Endothelial cell of umbilical vein (primary cell): ENCODE measurements at places on chromosomes 11 and 22.

DNA sequence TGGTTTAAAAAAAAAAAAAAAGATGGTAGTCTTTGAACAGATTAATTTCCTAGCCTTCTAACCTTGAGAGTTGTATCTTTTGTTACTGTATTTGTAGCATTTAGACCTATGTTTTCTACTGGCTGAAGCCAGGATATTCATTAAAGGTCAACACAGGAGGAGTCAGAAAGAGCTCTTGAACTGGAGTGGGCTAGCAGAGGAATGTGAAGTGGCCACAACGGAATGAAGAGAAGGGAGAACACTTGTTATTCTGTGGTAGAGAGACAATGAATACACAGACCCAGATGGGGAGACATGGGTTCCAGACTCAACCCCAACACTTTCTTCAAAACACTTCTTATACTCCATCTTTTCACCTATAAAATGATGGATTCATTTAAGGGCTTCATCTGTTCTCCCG, 88.1 kb downstream of the RELT start:
- DNase-seq: no peak

DNA sequence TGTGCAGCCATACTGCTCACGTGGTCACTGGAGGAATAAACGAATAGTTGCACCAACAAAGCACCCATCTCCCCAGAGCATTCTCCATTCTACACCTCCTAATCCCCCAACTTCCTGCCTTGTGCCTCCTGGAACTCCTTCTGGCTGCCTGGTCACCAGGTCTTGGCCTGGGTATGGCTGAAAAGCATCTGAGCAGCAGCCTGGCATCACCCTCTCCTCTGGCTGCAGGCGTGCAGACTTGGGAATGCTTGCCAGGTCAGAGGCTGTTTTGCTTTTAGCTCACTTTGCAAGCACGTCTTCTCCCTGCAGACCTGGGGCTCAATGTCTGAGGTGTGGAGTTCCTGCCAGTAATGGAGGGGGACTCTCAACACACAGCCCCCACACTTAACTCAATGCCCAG, 33.3 kb upstream of the KCNJ11 start:
- DNase-seq: no peak

GRCh38 chr22:49507607-49508292, 319.9 kb downstream of the BRD1 start:
- no peak for DNase-seq

GRCh38 chr22:17228725-17229126, 9.5 kb upstream of the ADA2 start:
- no peak for DNase-seq

DNA sequence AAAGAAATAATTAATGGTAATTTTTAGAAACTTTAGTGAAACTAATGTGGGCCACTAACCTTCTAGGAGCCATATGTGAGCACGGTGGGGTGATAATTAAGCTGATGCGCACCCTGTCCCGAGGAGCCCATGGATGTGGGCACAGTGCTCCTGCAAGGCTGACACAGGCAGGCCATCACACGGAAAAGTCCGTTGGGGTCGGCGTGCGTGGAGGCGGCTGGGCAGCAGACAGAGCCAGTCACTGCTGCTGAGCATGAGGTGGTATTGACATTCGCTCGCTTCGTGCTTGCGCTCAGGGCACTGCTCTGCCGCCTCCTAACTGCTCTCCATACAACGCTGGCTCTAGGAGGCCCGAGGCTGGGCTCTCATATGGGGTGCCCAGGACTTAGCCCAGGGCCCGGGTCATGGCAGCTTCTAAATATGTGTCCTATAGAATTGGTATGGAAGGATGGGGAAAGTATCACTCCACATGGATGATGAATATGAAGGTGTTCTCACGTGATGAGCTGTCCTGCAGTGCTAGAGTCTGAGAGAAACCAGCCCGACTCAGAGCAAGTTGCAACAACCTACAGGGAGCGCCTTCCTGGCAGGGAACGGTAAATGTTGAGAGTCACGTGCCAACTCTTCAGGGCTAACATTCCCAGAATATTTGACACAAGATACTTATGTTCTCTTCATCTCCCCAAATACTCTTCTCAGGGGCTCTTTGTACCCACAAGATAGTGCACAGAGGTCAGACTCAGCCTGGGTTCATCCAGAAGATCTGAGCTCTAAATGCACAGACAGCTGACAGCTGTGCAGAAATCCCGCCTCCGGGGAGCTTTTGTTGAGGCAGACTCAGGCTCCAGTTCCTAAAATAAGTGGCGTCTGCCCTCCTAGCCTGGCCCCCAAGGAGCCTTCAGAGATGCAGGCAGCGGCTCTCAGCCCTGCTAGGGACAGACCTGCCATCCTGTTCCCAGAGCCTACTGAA, 50.6 kb upstream of the ARFGAP3 start:
- no peak for DNase-seq

DNA sequence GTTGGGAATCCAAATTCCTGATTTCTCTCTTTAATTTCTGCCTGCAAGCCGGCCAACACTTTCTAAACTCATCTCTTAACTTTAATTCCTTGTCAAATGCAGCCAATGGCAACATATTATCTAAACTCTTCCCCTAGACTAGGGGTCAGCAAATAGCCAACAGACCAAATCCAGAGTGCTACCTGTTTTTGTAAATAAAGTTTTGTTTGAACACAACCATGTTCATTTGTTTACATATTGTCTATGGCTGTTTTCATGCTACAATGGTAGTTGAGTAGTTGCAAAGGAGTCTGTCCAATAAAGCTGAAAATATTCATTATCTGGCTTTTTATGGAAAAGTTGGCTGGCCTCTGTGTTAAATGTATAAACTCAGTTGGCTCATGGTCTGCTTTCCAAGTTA, 37.2 kb upstream of the RASSF10 start:
- DNase-seq: no peak

DNA sequence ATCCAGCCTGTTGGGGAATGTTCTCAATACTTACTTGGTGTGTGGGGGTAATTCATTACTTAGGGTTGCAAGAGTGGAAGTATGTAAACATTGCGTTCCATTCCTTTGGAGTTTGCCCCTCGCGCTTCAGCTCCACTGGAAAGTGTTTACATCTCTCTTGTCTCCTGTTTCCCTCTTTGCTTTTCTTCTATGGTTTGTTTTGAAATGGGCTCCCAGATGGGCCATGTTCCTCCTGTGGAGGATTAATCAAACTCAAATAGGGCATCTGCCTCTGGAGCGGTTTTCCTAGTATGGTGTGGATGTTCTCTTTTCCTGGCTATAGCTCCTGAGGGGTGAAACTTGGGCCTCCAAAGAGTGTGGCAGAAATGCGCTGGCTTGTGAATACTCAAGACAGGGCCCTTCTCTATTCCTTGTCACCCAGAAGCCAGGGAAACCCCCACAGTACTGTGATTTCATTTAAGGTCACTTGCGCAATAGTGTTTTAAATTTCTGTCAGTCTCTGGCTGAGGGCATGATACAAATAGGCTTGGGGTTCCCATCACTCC, 51.9 kb downstream of the CD44 start:
- DNase-seq: no peak

DNA sequence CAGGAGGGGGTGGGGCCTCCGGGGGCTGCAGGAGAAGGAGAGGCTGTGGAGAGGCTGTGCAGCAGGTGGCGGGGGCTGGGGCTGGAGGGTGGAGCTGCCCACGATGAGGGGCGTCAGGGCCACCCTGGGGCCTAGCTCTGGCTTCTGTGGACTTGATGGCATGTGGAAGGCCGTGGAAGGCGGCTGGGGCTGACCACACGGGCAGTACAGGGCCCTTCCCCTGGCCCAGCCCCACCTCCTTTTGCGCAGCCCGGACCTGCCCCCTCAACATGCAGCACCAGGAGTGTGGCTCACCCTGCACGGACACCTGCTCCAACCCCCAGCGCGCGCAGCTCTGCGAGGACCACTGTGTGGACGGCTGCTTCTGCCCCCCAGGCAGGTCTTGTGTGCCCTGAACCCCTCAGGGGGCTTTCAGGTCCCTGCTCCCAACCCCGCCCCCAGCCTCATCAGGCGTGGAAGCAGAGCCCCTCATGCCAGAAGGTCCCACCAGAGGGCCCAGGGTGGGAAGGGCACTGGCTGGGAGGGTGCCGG, 6.1 kb downstream of the MUC5B start:
- DNase-seq: no peak

DNA sequence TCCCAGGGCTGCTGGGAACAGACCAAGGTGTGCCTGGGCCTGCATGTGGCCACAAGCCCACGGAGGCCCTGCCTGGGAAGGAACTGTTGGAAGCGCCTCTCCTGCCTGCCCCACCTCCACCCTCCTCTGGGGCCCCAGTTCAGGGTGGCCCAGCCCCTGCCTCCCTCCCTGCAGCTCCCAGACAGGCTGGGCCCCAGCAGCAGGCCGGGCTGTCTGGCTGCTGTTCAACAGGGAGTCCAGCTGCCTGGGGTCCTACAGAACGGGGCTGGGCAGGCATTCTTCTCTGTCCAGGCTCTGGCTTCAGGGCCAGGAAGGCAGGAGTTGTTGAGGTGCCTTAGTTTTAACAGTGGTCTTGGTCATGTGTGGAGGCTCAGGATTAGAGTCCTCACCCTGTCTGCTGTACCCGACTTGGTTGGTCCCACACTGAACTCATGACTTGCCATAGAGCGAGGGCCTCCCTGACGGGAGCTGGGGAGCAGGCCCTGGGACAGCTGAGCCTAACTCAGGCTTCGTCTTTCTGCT, 11.8 kb downstream of the PRDM11 start:
- DNase-seq: no peak

DNA sequence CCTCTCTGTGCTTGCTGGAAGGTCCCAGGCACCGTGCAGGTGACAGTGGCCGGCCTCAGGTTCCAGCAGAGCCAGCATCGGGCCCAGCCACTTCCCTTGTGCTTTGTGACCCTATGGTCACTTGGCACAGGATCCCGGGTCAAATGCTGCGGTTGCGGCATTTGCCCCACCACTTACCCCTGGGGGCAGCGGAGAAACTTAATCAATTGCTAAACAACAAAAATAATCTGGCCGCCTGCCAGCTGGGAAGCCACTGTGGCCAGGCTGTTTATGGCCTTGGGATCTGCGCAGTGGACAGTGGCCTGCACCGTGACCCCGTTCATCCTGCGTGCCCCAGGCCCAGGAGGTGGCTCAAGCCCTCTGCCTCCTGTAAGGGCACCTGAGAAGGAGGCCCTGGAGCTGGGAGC, 65.0 kb downstream of the LRP5 start:
- peak; percentile 36 for DNase-seq

GRCh38 chr11:19868281-19868821, 155.7 kb downstream of the NAV2 start:
- DNase-seq: peak; percentile 38

DNA sequence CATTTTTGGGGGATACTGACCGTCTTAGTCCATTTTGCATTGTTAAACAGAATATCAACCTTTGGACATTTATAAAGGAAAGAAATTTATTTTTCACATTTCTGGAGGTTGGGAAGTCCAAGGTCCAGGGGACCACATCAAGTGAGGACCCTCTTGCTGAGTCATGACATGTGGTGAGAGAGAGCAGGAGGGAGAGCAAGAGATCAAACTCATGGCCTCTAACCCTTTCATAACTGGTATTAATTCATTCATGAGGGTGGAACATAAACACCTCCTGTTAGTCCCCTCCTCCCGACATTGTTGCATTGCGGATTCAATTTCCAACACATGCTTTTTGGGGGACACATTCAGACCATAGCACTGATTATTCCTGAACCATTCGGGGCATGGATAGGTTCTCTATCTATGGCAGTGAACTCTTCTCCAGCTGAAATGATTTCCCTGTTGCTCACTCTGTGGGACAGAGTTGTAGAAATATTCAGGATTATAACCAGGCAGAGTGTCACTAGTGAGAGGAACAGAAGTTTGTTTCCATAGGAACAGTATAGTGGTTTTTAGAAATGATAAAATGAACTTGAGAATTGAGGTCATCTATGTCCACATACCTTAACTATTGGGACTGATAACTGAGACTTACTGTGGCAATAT, 88.2 kb upstream of the OR9Q1 start:
- DNase-seq: no peak

DNA sequence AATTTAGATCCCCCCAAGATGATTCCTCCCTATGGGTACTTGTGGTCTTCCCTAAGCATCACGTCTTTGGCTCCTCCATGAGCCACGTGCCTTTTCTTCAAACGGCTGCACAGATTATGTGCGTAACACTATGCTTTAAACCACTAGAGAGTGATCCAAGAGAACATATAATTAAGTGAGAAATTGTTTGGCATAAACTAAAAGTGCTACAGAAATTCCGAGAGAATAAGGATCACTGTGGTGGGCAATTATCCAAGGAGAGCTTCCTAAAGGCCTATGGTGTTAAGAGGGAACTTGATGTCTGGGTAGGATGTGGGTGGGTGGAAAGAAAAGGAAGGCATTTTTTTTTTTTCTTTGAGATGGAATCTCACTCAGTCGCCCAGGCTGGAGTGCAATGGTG, 110.9 kb downstream of the MAML2 start:
- DNase-seq: no peak

- DNase-seq: no peak
Observed at GRCh38 chr11:75677275-75677674, 8.4 kb upstream of the MAP6 start.

GRCh38 chr11:71432761-71433647, 15.2 kb downstream of the DHCR7 start:
- DNase-seq: no peak

GRCh38 chr11:7081441-7081840, 7.4 kb upstream of the RBMXL2 start:
- DNase-seq: no peak

- DNase-seq: no peak
Observed at GRCh38 chr11:27295928-27296327, 67.1 kb downstream of the CCDC34 start.

- no peak for DNase-seq
Observed at GRCh38 chr11:86183694-86184093, 60.9 kb upstream of the EED start.

GRCh38 chr22:50398831-50399648, 55.9 kb downstream of the PPP6R2 start:
- DNase-seq: no peak

GRCh38 chr22:49312601-49313000, 515.1 kb downstream of the BRD1 start:
- no peak for DNase-seq

- DNase-seq: no peak
Observed at GRCh38 chr11:59601788-59602187, 13.8 kb downstream of the OSBP start.

GRCh38 chr11:72573072-72573854, 101.0 kb downstream of the PDE2A start:
- DNase-seq: peak; percentile 46

DNA sequence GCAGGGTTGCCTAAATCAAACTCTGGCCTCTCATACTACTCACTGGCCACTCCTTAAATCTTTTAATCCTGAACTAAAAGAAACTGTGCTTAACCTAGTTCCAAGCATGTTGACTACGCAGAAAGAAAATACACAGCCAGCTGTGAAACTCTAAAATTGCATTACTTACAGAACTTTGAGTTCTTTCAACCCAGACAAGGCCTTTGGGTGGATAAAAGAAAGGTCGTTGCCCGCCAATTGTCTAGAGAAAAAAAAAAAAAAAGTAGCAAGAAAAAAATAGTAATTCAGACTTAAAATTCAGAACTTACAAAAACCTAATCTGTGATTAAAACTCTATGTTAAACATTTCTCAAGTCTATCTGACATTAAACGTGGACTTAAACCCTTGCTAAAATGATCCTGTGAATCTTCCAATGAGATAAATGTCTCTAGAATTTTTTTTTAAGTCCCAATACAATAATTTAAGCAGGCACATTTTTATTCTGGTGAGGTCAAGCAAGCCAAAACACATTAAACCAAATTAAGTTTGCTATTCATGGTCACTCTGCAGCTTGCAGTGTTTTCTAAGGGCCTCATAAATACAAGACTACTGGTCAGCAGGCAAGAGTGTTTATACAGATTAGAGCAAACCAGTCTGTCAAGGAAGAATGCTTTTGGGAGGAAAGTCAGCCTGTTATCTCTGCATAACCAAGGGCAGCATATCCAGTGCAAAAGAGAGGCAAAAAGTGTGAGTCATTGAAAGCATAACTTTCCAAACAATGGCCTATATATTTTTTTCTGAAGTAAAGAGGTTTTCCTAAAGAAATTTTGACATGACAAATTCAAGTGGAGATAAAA, 29.5 kb upstream of the CCDC34 start:
- peak; percentile 81 for DNase-seq
